Fibroblast of lung (primary cell): ENCODE measurements at places on chromosomes 13 and 19. TPM values are rescaled to one million over a fixed set of nuclear protein-coding genes. Genes with fewer than 3 reads are reported as not detected.

Gene S1PR5
- total RNA-seq: under 0.01 TPM in 1 of 2 replicates, not detected in the other

Gene ANGPTL8
- not detected in 2 replicates for total RNA-seq

Gene KLK5
- not detected in 2 replicates for total RNA-seq

DNA sequence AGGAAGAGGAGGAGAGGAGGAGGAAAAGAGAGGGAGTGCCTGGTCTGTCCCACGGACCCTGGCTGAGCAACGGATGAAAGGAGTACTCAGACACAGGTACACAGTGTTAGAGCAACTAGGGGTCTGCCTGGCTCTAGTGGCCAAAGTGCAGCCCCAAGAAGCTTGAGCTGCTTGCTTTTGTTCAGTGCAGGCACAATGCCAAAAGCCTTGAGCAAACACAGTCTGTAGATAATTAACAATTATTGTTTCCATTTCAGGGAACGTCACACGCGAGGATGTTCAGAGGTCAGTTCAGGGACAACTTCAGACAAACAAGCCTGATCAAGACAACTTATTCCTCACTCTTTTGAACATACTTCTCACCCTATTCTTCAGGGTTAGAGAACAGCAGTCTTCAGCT lies 32.2 kb upstream of the ZNF726 start:
- no peaks in the 10 kb centered on the region for H3K4me1 ChIP-seq
- no peak for DNase-seq
- no peak overlapping the region for H3K27ac ChIP-seq
- no peaks in the 10 kb centered on the region for H3K27me3 ChIP-seq
- H3K4me3 ChIP-seq: no peak overlapping the region
- no peaks in the 10 kb centered on the region for H3K36me3 ChIP-seq

Gene ZNF20
- total RNA-seq: 4.6 and 8.6 TPM in 2 replicates

GRCh38 chr13:35165205-35165604 lies 223.1 kb downstream of the NBEA start:
- H3K27ac ChIP-seq: no peak overlapping the region
- H3K36me3 ChIP-seq: no peaks in the 10 kb centered on the region
- H3K4me1 ChIP-seq: no peaks in the 10 kb centered on the region
- no peaks in the 10 kb centered on the region for H3K27me3 ChIP-seq
- no peak overlapping the region for H3K4me3 ChIP-seq

DNA sequence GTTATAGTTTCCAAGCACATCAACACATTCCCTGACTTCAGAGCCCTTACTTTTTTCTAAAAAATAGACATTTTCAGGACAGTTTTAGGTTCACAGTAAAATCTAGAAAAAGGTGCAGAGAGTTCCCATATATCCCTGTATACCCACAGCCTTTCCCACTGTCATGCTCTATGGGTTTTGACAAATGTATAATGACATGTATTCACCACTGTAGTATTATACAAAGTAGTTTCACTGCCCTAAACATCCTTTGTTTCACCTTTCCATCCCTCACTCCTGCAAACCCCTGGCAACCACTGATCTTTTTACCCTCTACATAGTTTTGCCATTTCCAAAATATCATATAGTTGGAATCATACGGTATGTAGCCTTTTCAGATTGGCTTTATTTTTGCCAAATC lies 15.6 kb downstream of the NAA16 start:
- no peaks in the 10 kb centered on the region for H3K27me3 ChIP-seq
- no peaks in the 10 kb centered on the region for H3K4me1 ChIP-seq
- no peaks in the 10 kb centered on the region for H3K36me3 ChIP-seq
- no peak for DNase-seq
- H3K4me3 ChIP-seq: no peak overlapping the region

DNA sequence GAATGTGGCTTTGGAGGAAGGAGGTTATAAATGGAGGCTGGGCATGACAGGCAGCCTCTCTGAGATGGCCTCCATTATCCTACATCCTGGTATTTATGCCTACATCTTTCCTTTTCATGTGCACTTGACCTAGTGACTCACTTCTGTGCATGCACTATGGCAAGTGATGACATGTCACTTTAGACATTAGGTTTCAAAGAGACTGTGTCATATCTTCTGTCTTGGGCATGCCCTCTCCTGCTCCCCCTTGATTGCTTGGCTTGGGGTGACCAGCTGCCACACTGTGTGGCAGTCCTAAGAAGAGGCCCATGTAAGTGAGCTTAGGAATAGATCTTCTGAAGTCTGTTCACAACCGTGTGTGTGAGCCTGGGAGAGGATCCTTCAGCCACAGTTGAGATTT lies 472.8 kb downstream of the FGF9 start:
- no peak overlapping the region for H3K4me3 ChIP-seq
- H3K36me3 ChIP-seq: no peaks in the 10 kb centered on the region
- H3K27me3 ChIP-seq: no peaks in the 10 kb centered on the region
- DNase-seq: no peak
- H3K4me1 ChIP-seq: no peaks in the 10 kb centered on the region

DNA sequence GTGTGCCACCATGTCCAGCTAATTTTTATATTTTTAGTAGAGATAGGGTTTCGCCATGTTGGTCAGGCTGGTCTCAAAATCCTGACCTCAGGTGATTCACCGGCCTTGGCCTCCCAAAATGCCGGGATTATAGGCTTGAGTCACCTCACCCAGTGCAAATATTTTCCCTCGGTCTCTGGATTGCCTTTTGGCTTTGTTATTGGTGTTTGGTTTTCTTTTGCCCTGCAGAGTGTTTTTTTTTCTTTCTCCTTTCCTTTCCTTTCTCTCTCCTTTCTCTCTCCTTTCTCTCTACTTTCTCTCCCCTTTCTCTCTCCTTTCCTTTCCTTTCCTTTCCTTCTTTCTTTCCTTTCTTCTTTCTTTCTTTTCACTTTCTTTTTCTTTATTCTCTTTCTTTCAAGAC lies 33.2 kb downstream of the KDM4B start:
- H3K27ac ChIP-seq: peak overlapping the region; percentile 39
- no peak overlapping the region for H3K4me3 ChIP-seq
- H3K27me3 ChIP-seq: no peaks in the 10 kb centered on the region
- peak; percentile 82 for DNase-seq
- no peaks in the 10 kb centered on the region for H3K4me1 ChIP-seq

DNA sequence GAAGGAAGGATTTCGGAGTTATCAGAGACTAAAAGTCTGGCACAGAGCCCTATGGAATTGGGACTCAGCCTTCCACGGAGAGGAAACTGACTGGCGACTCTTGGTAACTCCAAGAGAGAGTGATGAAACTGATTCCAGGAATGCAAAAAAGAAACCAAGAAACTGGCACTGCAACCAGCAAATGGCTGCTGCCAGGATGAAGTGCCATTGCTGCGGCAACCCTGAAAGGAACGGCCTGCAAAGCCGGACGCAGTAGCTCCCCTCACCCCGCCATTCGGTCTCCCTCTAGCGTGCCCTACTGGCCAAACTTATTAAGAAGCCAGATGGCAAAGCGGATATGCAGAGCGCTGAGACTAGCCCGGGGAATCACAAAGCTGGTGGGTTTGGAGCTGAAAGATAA lies 236.0 kb downstream of the PCDH9 start:
- H3K27ac ChIP-seq: no peak overlapping the region
- no peaks in the 10 kb centered on the region for H3K27me3 ChIP-seq
- no peaks in the 10 kb centered on the region for H3K4me1 ChIP-seq

Gene OR7C1
- total RNA-seq: not detected in 2 replicates

Gene PSG2
- total RNA-seq: not detected in 2 replicates

Gene FGF9
- total RNA-seq: 0.33 and 0.77 TPM in 2 replicates

DNA sequence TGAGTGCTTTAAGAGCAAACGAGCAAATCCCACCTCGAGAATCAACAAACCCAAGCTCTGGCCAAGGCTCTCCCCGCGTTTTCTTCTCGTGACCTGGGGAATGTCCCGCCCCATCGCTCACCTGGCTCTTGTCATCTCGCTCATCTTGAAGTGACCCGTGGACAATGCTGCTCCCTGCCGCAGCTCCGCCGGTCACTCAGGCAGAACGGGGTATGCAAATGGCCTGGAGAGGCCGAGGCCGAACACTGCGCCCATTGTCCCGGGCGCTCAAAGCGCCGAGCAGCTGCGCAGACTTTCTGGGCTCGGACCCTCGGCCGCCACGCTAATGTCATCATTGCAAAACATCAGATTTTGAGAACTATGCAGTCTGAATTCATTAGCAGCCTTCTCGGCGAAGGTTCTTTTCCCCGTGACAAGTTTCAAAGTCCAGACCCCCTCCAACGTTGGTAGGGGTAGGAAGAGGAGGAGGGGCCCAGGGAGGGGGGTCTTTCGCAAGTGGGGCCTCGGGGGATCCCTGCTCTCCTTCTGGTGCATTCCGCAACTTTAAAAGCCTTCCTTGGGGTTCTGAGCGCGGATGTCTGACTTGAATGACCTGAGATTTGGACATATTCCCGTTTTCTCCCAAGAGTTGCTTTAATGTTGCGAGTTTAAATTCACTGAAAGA lies 39.7 kb downstream of the SOX1 start:
- DNase-seq: no peak
- no peaks in the 10 kb centered on the region for H3K27me3 ChIP-seq
- H3K27ac ChIP-seq: no peak overlapping the region
- no peaks in the 10 kb centered on the region for H3K4me1 ChIP-seq

Gene SMAD9
- total RNA-seq: 2.6 and 4.8 TPM in 2 replicates

Gene KLK6
- not detected in 2 replicates for total RNA-seq
